ENCODE measurements at places on chromosomes 3 and 15.

GRCh38 chr3:138950006-138950644 lies 3.1 kb downstream of the FOXL2NB start:
- DNase-seq: no peak

- DNase-seq: no peak
These were observed 12.4 kb upstream of the CHRM5 start for GRCh38 chr15:33955945-33956344.

DNA sequence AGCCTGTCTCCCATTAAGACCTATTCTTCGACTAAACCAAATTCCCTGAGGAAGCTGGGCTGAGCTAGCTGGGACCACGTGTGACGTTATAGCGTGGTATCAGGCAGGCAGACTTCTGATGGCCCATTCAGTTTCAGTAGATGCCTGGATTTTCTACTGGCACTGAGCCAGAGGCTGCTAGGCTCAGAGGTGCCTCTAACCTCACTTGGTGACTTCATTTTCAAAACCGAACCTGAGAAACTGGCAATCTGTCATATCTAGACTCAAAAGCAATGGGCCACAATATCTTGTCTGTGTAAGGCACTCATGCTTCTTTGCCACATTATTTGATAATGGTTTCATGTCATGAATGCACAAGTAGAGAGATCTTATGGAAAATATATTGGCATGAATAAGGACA lies 352.1 kb upstream of the AZI2 start:
- DNase-seq: no peak

GRCh38 chr3:111924283-111924682 lies 54.5 kb upstream of the ABHD10 start:
- DNase-seq: no peak

- DNase-seq: no peak
These were observed 70.2 kb downstream of the CLDN1 start for GRCh38 chr3:190252080-190252479.

GRCh38 chr3:177300039-177300833 lies 103.0 kb upstream of the TBL1XR1 start:
- DNase-seq: no peak

DNA sequence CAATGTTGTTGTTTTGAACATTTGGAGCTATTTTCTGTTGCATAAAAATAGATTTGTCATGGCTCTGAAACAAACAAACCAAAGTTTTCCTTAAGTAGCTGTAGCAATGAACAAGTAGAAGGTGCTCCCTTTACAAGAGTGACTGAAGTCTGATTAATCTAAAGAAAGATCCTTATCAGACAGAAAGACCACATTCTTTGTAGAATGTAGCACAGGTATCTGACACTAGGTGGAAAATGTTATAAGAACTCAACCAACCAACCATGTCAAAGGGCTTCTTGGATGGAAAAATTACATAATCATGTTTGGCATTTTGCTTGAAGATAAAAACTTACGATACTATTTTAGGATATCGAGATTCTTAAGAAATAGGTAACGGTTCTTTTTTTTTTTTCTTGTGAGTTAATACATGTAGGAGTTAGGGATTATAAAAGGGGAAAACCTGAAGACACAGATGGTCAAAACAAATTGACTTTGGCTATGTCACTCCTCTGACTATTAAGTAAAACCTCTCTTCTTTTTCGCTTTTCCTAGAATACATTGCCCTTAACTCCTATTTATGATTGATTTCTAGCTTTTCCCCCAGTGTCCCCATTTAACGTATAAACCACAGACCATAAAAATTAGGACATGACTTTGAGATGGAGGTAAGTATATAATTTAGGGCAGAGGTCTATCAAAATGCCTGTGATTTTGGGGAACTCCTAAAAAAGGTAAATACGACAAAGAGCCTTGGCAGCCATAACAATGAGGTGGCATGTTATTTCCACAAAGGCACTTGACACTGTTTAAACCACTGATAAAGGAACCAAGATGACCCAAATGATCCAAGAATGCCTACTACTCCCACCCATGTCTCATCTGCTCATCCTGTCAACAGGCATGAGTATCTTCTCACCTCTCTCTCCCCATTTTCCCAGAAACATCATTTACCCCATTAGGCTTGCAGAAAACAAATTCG lies 72.0 kb downstream of the CCR4 start:
- no peak for DNase-seq

- DNase-seq: no peak
These were observed 66.2 kb downstream of the FEM1B start for GRCh38 chr15:68343579-68344225.

- DNase-seq: no peak
These were observed 22.3 kb downstream of the PLXNB1 start for GRCh38 chr3:48407542-48408099.

GRCh38 chr3:79038636-79039035 lies 729.2 kb downstream of the ROBO1 start:
- DNase-seq: no peak

All from stimulated activated CD8-positive, alpha-beta memory T cell treated with anti-CD3 and anti-CD28 coated beads, Interleukin-7, amount 100 ng/mL, for 1 hour (primary cell).